ENCODE measurements at places on chromosomes 1 and 21.
A peak's percentile ranks its signal among the peaks of the same experiment; 100 is the strongest.

GRCh38 chr1:205137901-205138300 is 16.1 kb upstream of the RBBP5 start:
- no peak for DNase-seq

DNA sequence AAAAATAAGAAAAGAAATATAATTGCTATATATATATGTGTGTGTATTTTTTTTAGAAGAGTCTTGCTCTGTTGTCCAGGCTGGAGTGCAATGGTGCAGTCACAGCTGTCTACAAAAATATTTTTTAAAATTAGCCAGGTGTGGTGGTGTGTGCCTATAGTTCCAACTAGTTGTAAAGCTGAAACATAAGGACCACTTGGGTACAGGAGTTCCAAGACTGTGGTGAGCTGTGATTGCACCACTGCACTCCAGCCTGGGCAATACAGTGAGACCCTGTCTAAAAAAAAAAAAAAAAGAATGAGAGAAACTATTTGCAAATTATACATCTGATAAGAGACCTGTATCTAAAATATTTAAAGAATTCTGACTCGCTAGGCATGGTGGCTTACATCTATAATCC is 42.0 kb downstream of the BMP8A start:
- no peak for DNase-seq

DNA sequence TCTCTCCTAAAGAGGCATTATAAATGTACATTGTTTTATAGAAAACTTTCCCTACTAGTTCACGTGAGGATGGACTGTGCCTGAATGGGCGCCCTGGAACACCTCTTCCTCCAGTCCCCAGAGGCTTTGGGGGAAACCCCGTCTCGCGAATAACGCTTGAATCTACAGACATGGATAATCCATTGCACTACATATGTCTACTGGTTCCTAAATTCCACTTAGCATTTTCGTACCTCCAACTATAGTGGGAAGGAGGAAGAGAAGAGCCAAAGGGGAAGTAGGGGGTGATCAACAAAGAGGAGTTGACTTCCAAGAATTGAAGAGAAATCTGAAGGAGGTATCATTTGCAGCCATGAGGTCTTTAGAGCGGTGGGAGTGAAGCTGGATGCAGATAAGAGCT is 11.1 kb downstream of the BARHL2 start:
- no peak for DNase-seq

DNA sequence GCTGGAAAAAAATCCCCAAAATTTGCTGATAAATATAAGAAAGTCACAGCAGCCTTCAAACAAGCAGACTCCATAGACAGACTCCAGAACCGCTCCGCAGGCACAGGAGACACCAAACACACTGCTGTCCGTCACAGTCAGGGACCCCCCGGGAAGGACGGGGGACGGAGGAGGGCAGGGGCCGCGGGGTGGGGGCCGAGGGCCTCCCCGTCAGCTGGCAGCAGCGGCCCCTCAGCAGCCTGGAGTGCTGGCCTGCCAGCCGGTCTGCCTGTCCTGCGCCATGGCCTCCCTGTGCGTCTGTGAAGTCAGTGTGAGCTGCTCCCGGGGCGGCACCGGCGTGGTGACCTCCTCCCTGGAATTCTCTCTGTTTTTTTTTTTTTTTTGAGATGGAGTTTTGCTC is 10.1 kb upstream of the C1orf159 start:
- no peak for DNase-seq

DNA sequence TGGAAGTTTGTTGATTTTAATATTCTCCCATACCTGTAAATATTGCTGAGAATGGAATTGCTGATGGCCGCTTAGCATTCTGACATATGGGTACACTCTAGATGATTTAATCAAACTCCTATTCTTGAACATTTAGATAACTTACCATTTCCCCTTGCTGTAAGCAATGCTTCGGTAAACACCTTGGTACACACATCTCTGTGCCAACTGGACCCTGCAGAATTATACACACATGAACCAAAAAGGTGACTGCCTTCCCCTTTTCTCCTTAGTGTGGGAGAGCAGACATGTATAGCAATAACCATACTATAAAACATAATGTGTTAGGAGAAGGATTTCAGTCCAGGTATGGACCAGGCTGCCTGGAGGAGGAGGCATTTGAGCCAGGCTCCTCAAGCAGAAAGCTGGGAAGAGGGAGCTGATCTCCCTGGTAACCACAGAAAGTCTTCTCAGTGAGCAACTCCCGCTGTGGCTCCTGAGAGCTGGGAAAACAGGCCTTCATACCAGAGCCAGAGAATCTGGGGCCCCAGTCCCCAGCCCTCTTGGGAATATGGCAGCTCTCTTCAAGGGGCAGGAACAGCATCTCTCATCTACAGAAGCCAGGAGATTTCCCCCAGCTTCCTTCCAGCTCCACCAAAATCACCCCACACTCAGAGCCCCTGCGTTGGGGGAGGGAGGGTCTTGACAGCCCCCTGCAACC is 33.9 kb upstream of the CSF1 start:
- no peak for DNase-seq

DNA sequence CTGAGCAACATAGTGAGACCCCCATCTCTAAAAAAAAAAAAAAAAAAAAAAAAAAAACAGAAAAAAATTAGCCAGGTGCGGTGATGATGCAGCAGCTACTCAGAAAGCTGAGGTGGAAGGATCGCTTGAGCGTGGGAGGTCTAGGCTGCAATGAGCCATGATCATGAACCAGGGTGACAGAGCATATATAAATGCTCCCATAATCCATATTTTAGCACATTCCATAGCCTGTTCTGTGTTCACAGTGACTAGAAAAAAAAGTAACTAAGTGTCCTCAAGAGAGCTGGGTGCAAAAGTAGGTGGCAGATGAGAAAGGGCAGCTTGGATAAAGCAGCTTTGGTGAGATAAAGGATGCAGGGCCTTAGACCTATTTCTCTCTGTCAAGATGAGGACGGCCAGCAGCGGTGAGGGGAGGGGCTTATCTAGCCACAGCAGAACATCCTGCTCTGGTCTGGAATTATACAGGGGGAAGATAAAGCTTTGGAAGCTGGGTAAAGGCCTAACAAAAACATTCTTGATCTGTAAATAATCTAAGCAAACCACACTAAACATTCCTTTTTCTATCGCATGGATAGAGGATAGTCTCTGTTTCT is 205.3 kb downstream of the DAB1 start:
- no peak for DNase-seq

GRCh38 chr21:36060159-36060921 is at the start of gene SETD4:
Gene SETD4, minus strand, starts transcription at chr21:36060526. Its CDS starts 1,638 bp downstream, at chr21:36058888.
- peak; percentile 96 for DNase-seq

DNA sequence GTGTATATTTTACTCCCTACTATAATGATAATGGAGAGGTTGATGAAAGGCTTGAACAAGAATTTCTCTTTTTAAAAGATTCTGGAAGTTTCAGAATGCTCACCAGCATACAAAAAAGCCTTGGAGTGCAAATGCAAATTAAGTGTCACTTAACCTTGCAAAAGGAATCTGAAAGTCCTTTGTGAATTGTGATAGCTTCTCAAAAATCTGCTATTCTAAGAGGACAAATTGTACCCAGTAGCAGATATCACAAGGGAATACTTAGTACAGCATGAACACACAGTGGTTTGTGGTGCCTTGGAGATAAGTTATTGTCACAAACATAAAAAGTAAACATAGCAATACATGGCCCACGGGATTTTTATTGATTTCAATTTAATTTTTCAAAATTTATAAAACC is 1208.3 kb upstream of the B3GALT2 start:
- DNase-seq: no peak

GRCh38 chr1:9262096-9262986 is 27.8 kb downstream of the H6PD start:
- DNase-seq: no peak

- no peak for DNase-seq
Measured at GRCh38 chr1:229012823-229013222, 258.1 kb upstream of the RAB4A start.
